GM18507 (cell line): ENCODE measurements at places on chromosomes 5 and 9.

GRCh38 chr9:79662537-79662956, 90.8 kb downstream of the TLE4 start:
- no peak for DNase-seq

DNA sequence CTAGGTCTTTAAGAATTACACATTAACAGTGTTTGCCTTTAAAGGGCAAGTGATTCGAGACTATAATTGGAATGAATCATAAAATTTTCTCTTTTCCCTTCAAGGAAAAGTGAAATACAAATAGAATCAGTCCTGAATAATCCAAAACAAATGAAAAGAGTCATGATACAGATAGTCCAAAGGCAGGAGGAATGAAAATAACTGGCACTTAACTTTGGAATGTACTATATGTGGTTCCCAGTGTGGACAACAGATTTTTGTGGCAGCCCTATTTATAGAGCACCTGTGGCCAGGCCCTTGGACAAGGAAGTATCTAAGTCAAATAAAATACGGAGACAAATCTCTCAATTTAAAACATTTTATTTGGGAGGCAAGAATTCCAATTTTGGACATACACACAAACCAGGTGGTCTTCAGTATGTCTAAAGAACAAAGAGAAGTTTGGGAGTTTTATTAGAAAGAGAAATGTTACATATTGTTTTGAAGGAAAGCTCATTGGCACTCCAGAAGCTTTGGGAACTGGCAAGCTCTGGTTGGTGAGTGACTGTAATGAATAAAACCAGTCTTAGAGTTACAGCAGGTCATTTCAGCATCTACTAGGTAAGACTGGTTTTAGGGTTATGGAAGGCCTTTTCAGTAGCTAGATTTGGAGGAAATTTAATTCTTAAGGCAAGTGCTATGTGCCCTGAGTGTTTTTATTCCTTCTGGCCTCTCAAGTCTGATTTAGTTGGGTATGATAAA, 116.0 kb upstream of the PAM start:
- no peak for DNase-seq

DNA sequence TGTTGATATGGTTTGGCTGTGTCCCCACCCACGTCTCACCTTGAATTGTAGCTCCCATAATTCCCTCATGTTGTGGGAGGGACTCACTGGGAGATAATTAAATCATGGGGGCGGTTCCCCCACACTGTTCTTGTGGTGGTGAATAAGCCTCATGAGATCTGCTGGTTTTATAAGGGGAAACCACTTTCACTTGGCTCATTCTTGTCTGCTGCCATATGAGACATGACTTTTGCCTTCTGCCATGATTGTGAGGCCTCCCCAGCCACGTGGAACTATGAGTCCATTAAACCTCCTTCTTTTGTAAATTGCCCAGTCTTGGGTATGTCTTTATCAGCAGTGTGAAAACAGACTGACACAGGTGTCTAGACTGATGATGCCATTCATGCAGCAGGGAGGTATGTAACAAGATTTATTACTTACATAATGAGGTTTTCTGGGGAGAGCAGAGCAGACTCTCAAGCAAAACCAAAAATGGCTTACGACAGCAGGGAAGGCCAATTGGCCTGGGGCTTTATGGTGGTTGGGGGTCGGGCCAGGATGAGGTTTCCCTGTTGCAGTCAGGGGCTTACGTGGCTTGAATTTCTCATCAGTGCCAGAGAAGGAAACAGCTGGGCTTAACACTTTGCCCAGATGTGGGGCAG, 9.5 kb upstream of the COMMD10 start:
- no peak for DNase-seq

DNA sequence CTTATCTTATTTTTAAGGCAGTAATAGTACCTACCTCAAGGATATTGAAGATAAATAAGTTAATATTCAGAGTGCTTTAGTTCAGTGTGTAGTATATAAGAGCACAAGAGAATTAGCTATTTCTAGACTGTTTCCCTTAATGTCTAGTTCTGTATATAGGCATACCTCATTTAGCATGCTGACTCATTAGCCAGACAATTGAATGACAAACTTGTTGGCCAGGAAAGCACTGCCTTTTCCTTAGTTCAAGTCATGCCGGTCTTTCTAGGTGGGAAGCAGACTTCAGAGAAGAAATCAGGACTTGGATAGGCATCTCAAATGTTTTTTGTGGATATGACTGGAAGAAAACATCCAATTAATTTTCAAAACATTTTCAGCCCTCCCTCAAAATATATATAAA, 3.2 kb upstream of the FBXO4 start:
- DNase-seq: no peak

DNA sequence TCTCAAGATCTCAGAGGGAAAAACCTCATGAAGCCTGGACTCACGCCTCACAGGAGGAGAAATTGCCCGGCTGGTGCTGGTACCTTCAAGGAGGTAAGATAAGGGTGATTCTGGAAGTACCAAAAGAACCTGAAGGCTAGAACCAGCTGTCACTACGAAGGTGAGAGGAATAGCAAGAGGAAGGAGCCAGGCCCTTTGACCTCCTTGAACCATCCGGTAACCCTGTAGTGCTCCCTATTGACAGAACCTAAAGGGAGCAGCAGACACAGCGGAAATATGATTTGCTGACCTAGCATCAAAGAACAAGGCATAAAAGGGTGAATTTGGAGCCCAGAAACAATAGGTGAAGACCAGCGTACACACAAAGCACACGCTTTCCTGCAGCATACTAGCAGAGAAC, 92.2 kb downstream of the DOCK8 start:
- no peak for DNase-seq

GRCh38 chr5:111722140-111722539, 34.9 kb downstream of the NREP start:
- DNase-seq: no peak

- DNase-seq: no peak
These were observed 23.9 kb downstream of the B4GALT1 start for GRCh38 chr9:33143241-33143661.

DNA sequence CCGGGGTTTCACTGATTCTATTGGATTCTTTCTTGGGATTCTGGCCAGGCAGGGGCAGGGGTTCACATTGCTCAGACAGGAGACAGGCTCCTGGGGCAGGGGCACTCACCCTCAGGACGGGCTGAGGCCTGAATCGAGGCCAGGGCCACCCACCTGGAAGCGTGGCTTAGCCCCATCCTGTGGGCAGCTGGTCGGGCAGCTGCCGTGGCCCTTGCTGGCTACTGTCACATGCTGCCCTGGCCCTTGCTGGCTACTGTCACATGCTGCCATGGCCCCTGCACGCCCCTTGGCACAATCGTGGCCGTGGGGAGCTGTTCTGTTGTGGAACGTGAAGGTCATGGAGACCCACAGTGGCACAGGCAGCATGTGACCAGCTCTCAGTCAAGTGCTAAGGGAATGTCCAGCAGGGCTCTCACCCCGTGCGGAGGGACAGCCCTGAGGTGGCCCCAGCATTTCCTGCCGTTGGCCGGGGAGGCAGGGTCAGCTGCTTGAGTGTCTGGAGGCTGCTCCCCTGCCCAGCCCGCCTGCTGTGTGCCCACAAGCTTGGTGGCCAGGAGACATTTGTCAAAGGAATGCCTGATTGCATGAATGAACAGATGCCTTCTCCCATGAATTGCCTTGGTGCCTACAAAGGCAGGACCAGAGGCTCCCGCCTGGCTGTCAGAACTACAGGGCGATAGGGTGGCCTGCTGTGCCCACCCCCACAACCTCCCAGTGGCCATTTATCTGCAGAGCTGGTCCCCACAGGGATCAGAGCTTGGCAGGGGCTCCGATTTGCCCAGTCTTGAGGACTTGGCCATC, 16.9 kb upstream of the TMEM250 start:
- no peak for DNase-seq

DNA sequence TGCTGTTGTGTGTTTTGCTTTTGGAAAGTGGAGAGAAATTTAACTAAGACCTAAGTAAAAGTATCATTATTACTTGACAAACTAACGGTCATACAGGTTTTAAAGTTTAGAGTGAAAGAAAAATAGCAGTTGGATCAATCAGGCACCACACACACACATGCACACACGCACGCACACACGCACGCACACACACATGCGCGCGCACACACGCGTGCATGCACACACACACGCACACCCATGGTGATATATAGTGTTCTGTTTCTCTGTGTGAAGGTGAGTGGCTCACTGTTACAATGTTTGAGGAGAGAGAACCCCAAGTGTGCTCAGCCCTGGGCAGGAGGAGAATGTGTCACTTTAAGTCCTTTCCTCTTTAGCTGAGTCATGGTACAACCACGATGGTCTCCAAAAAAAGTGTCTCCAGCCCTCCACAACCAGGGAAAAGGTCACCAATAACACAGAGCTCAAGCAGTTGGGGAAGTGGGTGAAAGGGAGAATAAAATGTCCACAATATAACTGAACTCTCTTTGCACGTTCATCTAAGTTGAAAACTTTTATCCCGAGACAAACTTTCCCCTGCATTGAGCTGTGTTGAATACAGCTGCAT, 3.2 kb downstream of the ZNF366 start:
- DNase-seq: no peak

DNA sequence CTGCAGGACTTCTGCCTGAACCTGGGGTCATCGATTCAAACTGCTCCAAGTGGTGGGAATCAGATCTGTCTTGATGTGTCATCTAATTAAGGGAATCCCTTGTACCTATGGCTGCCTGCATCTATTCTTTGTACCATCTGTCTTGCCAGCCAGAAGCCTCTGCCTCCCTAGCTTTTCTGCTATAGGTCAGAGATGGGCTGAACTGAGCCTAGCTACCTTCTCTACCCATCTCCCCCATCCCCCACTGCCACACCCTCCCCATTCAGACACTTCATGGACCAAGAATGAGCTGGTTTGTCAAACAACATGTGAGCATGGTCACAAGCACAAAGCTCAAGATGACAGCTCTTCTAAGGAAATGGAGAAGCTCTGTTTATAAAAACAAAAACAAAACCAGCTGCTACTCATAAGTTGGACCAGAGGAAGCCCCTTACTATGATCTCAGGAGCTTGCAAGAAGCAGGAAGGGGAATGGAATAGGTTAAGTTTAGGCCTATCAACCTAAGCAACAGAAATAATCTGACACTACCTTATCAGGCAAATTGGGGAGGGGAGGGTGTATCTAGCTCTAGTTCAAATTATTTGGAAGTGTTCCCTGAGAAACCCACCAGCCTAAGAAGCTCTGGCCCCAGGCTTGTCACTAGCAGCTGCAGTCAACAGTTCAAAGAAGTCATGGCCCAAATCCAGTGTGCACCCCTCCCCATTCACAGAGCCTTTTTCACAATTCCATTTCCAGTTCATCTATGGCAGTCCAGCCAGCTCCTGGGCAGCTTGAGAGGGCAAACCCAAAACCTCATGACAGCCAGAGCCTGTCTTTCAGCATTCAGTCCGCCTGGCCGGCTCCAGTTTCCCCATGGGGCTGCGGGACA, 29.9 kb downstream of the SKP1 start:
- no peak for DNase-seq

GRCh38 chr5:40678026-40678425, 1.7 kb upstream of the PTGER4 start:
- DNase-seq: no peak

DNA sequence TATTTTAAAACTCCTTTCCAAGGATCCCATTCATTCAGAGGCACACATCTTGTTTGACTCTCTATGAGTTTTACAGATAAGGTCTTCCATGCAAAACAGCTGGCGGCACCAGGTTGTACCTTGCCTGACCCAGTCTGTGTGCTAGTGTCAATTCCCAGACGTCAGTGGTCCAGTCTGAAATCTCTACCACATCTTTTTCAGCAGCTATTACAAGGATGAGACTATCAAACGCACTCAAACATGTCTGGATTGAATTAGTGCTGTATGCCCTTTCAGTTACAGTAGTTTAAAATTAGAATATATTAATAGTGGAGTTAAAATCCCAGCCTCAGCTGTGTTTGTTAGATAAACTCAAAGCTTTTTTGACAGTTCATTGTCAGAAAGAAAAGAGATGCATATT, 11.7 kb downstream of the CDC14B start:
- no peak for DNase-seq

- DNase-seq: no peak
These were observed 453 bp downstream of the PTRH1 start for GRCh38 chr9:127714951-127715469.

DNA sequence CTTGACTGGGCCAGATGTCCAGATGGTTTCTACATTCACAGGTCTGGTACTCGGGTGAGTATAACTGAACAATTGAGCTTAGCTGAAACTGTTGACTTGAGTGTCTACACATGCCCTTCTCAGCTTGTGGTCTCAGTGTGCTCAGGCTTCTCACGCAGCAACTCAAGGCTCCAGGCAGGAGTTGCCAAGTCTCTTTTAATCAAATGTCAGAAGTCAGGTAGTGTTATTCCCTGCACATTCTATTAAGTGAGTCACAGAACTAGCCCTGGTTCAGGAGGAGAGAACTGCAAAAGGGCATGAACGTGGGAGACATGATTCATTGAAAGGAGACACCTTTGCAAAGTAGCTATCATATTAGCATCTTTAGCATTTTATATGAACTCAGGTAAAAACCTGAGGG, 199.3 kb upstream of the ACTBL2 start:
- DNase-seq: no peak

DNA sequence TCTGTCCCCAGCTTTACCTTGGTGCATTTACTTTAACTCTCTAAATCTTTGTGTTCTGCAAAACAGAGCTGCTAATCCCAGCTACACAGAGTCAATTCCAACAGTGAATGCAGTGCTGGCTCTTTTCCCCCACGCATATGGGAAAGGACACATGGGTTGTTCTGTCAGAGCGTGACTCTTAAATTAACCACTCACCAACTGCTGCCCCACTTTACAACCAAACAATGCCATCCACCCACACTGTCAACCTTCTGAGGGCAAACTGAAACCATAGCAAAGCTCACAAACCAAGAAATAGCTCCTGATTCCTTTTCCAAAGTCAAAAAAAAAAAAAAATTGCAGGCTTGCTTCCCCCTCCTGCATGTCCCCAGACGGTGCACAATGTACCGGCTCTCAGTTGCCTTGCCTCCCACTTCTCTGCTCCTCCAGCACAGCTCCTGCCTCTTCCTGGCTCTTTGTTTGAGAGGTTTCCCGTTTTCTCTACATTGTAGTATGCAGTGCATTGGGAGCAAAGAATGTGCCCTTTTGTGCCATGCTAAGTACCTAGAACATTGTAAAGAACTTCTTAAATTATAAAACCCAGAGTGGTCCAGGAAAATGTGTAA, 151.5 kb upstream of the DAPK1 start:
- DNase-seq: no peak

DNA sequence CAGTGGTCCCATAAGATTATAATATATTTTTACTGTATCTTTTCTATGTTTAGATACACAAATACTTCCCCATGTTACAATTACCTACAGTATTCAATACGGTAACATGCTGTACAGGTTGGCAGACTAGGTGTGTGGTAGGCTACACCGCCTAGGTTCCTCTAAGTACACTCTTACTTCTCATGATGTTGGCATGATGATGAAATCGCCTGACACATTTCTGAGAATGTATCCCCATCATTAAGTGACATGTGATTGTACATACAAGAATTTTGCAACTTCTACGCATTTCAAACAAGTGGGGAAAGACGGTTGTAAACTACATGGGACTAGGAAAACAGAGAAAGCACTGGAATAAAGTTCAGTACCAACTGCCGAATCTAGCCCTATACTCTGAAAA, 53.3 kb downstream of the SETX start:
- DNase-seq: no peak

- no peak for DNase-seq
These were observed 20.9 kb downstream of the KCTD16 start for GRCh38 chr5:144191531-144191930.
